Mammary microvascular endothelial cell (primary cell): ENCODE measurements at places on chromosomes 4 and X. TPM values are rescaled to one million over a fixed set of nuclear protein-coding genes. Genes with fewer than 3 reads are reported as not detected.

Gene LRP2BP
- 0.15 and 1.1 TPM in 2 replicates for total RNA-seq

Gene GPR119
- not detected in 2 replicates for total RNA-seq

Gene MAGEA2B
- total RNA-seq = not detected in 2 replicates

Gene OPHN1
- 4.2 and 4.3 TPM in 2 replicates for total RNA-seq

Gene MAP7D2
- total RNA-seq = 0.30 and 0.40 TPM in 2 replicates
